CD4-positive, alpha-beta memory T cell (primary cell): ENCODE measurements at places on chromosomes 11 and 22. TPM values are rescaled to one million over a fixed set of nuclear protein-coding genes. Genes with fewer than 3 reads are reported as not detected.

DNA sequence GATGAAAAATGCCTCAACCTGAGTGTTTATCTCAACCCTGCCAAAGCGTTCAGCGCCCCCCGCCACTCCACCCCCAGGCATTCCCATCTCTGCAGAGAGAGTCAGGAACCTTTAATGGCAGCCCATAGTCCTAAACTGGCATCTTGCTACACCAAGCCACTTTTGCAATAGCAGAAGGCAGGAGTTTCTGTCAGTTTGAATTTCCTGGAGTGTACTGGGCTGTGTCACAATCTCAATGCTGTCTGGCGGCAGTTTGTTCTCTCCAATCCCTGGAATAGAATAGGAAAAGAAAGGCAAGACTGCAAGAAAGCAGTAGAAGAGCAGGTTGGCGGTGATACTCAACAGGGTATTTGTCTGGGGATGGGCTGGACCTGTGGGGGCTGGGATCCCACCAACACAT, 32.9 kb upstream of the FLI1 start:
- no peak for DNase-seq

DNA sequence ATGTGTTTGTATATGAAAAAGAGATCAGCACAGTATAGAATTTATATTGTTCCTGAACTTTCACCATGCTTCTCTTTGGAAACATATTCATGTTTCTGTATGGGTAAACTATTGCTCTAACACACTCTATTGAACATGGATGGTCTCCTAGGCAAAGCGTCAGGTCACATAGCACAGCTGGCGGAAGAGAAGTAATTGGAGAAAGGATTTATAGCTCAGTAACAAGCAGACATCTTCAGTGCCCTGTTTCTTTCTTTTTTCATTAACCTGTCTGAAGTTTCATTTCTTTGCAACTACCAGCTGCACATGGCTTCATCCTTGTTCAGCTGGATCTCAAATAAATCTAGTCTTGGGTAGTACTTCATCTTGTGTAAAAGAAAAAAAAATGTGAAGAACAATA, 84.4 kb upstream of the TRPC6 start:
- DNase-seq: no peak

Gene DAGLA
- total RNA-seq: 0.30 TPM

GRCh38 chr11:134488913-134489312, 76.9 kb upstream of the B3GAT1 start:
- DNase-seq: no peak

DNA sequence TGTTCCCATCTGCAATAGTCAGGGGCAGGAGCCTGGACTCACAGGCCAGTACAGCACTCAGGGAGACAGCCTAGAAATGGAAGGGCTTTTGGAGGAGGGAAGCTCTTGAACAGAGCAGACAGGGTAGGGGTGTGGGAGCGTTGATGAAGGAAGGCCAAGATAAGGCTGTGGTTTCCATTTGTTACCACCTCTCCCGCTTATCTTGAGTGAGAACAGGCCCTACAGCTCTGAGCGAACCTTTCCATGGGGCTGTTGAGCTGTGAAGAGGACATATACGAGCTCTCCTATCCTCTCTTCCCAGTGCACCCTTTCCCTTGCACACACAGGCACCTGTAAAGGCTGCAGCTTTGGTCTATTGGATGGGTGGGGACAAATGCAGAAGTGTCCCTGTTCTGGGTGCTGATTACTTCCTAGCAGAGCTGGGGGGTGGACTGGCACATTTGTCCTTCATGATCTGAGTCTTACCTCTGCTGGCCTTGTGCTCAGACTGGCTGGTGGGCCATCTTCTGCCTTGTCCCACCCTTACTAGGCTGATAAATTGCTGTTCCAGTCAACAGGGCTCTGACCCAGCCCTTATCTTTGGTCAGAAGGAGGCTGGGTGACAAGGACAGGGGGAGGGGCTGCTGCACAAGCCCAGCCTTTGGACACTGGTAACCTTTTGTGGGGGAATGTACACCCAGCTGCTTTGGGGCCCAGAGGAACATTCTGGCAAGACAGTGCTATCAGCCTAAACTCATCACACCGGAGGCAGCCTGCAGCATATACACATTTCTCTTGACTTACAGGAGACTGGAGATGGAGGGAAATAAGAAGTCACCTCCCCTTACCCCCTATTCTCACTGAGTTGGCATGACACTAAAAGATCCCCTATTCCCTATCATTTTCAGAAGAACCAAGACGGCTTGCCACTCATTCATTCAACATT, 80.1 kb upstream of the NNMT start:
- DNase-seq: no peak

DNA sequence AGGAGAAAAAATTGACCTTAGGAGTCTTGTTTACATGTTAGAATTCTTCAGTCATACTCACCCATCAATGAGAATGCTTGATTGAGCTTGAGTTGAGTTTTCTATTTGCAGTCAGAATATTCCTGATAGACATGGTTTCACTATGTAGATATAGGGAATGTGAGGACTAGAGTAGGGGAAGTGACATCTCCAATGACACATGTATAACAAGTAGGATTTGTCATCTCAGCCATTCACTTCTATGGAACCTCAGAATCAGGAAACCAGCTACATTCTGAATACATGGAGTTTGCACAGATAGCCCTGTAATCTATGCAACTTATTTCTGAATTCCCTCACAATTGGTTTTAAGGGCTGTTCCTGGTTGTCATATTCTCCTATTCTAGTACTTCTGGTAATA, 20.1 kb upstream of the OR9Q1 start:
- DNase-seq: no peak

DNA sequence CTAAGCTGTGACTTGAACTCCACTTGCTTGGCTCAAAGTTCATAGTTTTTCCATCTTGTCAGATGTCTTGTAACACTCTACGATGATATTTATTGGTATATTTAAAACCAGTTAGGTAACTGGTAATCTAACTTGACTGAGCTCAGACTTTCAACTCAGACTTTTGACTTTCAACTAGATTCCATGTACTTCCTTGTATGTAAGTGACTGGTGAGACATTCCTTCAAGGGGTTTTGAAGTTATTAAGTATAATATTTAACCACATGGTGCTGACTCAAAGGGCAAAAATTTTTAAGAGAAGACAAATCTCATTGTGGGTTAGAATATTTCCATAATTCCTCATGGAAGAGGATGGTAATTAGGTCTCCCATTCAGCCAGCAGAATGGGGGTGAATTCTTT, 631.3 kb upstream of the ANO5 start:
- DNase-seq: no peak

DNA sequence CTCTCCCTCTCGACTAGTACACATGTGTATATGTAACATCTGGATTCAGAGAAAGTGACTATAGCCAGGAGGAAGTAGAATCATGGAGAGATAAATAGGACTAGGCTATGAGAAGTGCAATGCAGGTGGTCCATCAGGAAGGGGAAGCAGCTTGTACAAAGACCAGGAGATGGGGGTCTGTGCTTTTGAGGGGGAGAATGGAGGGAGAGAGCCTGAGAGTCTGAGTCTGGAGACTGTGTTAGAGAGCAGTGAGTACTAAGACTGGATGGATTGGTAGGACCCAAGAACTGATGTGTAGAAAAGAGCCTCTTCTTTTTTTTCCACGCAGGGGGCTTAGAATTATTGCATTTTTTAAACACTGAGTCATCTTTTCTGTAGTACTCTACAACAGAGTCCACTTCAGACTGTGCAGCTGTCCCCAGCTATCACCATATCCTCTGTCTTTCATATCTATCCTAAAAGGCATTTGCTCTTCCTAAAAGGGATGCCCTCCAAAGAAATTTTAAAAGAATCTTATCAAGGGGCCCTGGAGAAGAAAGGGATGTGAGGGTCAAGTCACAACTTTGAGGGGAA, 80.4 kb downstream of the BDNF start:
- DNase-seq: no peak

Gene ELFN2
- total RNA-seq: 0.55 TPM

GRCh38 chr22:38716271-38716670, 10.5 kb downstream of the GTPBP1 start:
- DNase-seq: no peak

- no peak for DNase-seq
Observed at GRCh38 chr22:35605851-35606481, 11.2 kb downstream of the MB start.

DNA sequence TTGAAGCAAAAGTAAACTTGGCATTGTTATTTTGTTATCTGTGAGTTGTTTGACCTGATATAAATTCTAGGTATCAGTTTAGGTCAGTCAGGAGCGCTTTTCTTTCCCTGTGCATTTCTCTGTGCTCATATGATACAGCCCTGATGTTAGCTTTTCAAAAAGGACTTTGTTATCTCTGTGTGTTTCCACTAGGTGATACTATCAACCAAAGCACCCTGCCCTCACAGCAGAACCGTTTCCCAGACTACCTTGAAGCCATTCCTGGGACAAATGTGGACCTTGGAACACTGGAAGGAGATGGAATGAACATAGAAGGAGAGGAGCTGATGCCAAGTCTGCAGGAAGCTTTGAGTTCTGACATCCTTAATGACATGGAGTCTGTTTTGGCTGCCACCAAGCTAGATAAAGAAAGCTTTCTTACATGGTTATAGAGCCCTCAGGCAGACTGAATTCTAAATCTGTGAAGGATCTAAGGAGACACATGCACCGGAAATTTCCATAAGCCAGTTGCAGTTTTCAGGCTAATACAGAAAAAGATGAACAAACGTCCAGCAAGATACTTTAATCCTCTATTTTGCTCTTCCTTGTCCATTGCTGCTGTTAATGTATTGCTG, 87.7 kb upstream of the BIRC3 start:
- no peak for DNase-seq

DNA sequence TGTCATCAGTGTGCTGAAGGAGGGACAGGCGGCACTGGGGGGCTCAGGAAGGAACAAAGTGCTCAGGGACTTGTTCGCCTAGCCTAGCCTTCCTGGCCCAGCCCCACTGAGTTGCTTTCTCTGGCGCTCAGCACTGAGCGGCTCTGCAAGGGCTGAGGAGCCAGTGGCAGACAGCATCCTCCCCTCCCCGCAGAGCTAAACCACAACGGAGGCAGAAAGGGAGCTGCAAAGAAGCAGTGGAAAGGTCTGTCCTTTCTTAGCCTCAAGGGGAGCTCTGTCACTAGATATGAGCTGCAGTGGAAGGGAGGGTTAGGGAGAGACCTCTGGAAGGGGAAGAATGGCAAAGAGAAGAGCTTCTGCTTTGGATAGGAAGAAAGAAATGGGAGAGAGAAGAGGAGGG, 89.7 kb upstream of the PHOX2A start:
- peak; percentile 20 for DNase-seq

GRCh38 chr11:76824980-76825725, 35.6 kb upstream of the ACER3 start:
- no peak for DNase-seq

GRCh38 chr11:61645179-61645868, 34.9 kb upstream of the DAGLA start:
- no peak for DNase-seq

Gene RRM1
- total RNA-seq: 38.0 TPM

DNA sequence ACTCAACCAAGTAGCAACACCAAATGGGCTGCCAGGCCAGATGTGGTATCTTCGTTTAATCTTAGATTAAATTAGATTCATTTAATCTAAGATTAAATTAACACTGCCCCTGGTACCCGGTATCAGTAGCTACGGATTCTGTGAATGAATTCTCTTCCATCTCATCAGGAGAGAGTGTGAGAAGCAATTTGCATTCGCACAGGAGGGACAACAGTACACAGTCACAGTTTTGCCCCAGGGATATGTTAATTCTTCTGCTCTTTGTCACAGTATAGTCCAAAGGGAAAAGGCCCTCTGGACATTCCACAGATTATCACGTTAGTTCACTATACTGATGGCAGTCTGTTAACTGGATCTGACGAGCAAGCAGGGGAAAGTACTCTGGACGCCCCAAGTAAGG, 22.9 kb downstream of the ASCL2 start:
- no peak for DNase-seq

GRCh38 chr11:7031471-7031871, 11.2 kb downstream of the NLRP14 start:
- no peak for DNase-seq

GRCh38 chr11:62421996-62422395, 3.2 kb downstream of the SCGB1A1 start:
- DNase-seq: no peak

DNA sequence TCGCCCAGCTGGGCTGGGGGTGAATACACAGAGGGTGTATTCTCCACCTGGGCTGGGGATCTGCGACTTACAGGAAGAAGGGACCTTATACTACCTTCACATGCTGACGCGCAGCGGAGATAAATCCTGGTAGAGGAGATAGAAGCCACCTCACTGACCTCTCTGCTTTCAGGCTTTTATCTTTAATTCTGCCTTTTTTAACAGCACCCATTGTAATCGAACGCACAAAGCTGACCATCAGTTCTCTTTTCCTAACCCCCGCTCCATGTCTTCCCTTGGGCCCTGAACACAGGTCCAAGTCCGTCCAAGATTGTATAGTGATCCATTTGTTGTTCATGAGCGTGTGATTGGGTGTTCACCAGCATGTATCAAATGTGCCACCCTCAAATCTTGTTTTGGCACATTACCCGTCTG, 664 bp upstream of the LAMTOR1 start:
- DNase-seq: no peak

DNA sequence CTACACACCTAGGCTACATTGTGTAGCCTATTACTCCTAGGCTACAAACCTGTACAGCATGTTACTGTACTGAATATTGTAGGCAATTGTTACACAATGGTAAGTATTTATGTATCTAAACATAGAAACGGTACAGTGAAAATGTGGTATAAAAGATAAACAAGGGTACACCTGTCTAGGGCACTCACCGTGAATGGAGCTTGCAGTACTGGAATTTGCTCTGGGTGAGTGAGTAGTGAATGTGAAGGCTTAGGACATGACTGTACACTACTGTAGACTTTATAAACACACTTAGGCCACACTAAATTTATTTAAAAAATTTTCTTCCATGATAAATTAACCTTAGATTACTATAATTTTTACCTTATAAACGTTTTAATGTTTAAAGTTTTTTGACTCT, 171.7 kb upstream of the NCAM1 start:
- DNase-seq: no peak

Gene MRGPRX3
- total RNA-seq: not detected

DNA sequence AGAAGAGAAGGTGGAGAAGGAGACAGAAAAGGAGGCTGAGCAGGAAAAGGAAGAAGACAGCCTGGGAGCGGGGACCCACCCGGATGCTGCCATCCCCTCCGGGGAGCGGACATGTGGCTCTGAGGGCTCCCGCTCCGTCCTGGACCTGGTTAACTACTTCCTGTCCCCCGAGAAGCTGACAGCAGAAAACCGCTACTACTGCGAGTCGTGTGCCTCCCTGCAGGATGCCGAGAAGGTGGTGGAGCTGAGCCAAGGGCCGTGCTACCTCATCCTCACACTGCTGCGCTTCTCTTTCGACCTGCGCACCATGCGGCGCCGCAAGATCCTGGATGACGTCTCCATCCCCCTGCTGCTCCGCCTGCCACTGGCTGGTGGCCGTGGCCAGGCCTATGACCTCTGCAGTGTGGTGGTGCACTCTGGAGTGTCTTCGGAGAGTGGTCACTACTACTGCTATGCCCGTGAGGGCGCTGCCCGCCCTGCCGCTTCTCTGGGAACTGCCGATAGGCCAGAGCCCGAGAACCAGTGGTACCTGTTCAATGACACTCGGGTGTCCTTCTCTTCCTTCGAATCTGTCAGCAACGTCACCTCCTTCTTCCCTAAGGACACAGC, 21.4 kb downstream of the USP35 start:
- DNase-seq: no peak

- DNase-seq: no peak
Observed at GRCh38 chr11:111736621-111737443, 29.4 kb downstream of the PPP2R1B start.
